Occipital lobe (tissue), 3 donors: ENCODE measurements at places on chromosomes 7 and 10. TPM values are rescaled to one million over a fixed set of nuclear protein-coding genes. Genes with fewer than 3 reads are reported as not detected.

LEP gene
- not detected for total RNA-seq

CRYGN gene
- not detected for total RNA-seq

- no peak for DNase-seq
Measured at GRCh38 chr10:122688293-122688989, 11.2 kb downstream of the C10orf120 start.

DNA sequence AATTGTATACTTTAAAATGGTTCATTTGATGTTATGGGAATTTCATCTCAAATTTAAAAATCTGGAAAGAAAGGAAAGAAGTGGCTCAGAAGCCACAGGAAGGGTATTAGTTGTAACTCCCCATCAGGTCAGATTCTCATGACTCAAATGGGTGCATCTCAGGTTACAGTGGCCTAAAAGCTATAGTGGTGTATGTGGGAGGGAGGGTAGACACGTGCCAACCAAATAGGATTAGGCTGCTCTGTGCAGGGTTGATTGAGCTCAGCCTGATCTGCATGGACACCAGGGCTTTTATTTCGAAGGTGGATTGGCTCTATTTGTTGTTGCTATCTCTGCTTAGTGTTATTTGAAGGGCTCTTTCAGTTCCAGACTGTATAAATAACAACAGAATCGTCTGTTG, 121.5 kb upstream of the PRR15 start:
- no peak for DNase-seq

- DNase-seq, result no peak
Measured at GRCh38 chr10:62560201-62560819, 186.1 kb downstream of the ZNF365 start.
